ENCODE measurements at places on chromosomes 4 and X.

- no peak for DNase-seq
Observed at GRCh38 chrX:26234177-26234576, 18.2 kb downstream of the MAGEB5 start.

DNA sequence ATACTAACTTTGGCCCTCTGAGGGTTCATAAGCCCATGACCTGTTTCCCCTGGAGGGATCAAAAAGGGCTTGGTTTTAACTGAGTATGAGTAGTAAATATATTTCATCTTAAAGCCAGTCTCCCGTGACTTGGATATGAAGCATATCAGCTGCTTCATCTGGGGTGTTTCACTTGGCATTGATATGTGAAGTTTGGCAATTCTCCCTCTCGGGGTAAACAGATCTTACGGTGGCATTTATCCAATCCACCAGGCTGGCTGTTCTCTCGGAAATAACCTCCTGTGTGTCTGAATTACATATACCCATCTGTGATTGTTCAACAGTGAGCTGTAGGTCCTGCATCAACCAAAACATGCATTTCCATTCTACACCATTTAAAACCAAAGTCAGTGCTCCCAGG is 130.7 kb downstream of the ADAM29 start:
- DNase-seq = no peak

DNA sequence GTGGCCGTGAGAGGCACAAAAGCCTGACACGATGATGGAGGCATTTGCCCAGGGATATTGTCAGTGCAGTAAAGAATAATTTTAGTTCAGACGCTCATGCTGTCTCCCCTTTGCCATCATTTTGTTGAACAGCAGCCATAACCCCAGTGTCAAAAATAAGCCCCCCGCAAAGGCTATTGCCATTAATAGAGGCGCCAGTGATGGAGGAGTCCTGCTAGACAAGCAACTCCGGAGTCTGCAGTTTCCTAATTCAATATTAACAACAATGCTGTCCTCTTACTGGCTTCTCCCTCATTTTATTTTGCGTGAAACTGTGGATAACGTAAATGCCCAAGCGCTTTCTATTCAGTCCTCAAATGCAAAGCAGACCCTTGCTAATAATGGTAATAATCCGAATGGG is 603 bp upstream of the SMS start:
- no peak for DNase-seq

GRCh38 chr4:17197070-17197469 is 298.6 kb upstream of the LDB2 start:
- DNase-seq = no peak

- DNase-seq = no peak
Observed at GRCh38 chrX:140697618-140698017, 11.9 kb upstream of the LINC00632 start.

- DNase-seq = no peak
Observed at GRCh38 chrX:12910423-12911121, 4.2 kb downstream of the TLR8 start.

GRCh38 chr4:180827232-180828009 is 1415.8 kb upstream of the TENM3 start:
- peak; percentile 17 for DNase-seq

DNA sequence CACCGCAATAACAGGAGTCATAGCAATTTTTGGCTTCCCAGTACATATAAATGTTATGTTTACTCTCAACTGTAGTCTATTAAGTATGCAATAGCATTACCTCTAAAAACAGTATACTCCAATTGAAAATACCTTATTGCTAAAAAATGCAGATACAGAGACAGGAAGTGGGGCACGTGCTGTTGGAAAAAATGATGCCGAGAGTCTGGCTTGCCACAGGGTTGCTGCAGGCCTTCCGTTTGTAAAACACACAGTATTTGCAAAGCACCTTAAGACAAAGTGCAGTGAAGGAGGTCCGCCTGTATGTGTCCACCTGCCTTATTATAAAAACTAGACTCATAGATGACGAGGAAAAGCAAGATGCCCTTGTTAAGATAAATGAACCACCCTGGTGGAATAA is 23.5 kb downstream of the CD99 start:
- DNase-seq = no peak

GRCh38 chr4:70980196-70980595 is 13.3 kb upstream of the DCK start:
- DNase-seq = no peak

DNA sequence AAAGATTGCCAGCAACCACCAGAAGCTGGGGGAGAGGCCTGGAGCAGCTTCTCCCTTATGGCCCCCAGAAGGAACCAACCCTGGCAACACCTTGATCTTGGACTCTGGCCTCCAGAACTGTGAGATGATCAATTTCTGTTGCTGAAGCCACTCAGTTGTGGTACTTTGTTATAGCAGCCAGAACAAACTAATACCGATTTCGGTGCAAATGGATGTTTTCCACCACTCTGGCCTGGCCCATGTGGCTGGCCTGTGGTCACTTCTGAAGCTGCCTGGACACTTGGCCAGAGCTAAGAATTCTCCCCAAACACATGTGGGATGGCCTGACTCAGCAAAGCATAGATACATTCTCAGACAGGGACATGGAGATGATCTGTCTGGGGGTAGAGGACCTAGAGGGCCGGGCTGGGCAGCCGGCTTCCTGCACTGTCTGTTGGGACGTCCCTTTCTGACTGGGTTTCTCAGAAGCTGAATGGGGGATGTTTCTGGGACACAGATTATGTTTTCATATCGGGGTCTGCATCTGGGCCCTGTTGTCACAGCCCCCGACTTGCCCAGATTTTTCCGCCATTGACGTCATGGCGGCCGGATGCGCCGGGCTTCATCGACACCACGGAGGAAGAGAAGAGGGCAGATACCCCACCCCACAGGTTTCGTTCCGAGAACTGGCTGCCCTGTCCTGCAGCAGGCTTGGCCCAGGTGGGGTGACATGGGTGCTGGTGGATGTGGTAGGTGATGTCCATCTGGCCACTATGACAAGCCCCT is 4.1 kb downstream of the FOXP3 start:
- no peak for DNase-seq

GRCh38 chrX:78653118-78653822 is 5.9 kb downstream of the RTL3 start:
- DNase-seq = peak; percentile 89

- no peak for DNase-seq
Observed at GRCh38 chr4:52658641-52659000, 480 bp downstream of the USP46 start.

GRCh38 chr4:164326056-164326455 is 427.9 kb upstream of the SMIM31 start:
- DNase-seq = no peak

- no peak for DNase-seq
Observed at GRCh38 chrX:152020888-152021287, 46.4 kb upstream of the GABRE start.

GRCh38 chr4:85669992-85670548 is 195.1 kb downstream of the ARHGAP24 start:
- DNase-seq = no peak

DNA sequence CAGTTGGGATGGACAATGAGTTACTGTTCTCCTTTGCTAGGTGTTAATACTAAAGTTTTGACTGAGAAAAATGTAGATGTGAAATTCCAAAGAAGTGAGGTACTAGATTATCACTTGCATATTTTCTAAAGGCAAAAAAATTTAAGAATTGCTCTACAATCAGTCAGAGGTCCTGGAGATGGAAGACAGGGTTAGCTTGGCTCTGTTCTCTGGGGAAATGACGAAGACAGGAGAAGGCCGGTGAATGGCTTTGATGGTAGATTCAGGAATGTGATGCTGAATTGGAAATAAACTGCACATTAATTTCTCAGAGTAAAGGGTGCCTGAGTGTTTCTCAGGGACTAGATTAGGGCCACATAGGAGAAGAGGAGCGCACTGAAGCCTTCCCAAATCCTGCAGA is 214.0 kb upstream of the LEF1 start:
- peak; percentile 3 for DNase-seq

- DNase-seq = peak; percentile 39
Observed at GRCh38 chr4:155526452-155527169, 140.0 kb upstream of the GUCY1A1 start.

DNA sequence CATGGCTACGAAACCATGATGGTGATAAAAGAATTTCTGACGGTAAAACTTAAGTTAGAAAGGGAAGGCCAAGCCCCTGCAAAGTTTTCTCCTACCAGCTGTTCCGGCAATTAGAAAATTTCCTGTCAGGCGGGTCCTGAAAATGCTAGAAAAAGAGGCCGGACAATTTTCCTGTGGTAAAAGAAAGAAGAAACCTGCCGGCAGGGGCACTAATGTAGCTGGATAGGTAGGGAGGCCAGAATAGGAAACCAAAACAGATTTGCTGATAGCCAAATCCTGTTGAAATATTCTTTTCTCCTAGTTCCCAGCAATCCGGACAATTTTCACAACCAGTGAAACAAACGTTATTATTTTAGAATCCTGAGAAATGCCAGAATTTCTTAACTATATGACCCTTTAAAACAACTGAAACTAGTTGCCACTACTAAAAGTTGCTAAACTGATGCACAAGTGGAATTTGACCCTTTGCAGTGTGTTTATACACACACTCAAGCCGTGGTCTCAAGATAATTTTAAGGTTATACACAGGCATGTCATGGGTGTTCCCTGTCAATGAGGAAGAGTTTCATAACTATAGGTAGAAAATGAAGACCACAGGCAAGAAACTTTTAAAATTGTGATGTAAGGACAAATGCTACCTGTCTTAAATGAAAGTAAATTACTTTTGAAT is 47.7 kb downstream of the RPS6KA3 start:
- no peak for DNase-seq

DNA sequence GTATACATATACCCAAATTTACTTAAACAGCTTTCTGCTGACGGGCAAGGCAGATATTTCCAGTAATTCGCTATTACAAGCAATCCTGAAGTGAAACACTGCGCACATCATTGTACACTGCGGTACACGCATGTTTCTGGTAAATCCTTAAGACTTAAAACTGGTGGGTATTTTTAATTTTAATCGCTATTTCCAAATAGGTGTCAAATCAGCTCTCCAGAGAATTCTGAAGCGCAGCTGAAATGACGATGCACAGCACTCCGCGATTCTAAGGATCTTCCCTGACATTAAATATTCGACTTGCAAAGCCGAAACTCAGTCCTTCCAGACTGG is 361 bp downstream of the TMEM128 start:
- no peak for DNase-seq

DNA sequence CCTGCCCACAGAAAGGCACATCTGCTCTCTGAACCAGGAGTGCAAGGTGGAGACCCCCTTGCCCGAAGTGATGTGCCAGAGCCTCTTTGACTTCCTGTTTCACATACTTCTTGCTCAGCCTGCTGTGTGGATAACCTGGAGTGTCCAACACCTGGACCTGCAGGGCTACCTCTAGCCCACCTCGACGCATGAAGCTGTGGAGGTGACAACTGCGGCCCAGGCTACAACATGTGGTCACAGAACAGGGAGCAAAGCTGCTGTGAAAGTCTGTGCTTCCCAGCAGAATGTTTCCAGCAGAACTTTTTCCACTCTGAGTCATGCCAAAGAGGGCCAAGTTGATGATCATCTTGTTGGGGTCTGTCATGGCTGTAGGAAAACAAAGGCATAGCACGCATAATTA is 1.5 kb downstream of the GIMD1 start:
- no peak for DNase-seq

GRCh38 chr4:173821036-173821435 is 291.0 kb upstream of the HAND2 start:
- peak; percentile 76 for DNase-seq

GRCh38 chr4:15914291-15914690 is 24.2 kb downstream of the FGFBP1 start:
- peak; percentile 48 for DNase-seq

DNA sequence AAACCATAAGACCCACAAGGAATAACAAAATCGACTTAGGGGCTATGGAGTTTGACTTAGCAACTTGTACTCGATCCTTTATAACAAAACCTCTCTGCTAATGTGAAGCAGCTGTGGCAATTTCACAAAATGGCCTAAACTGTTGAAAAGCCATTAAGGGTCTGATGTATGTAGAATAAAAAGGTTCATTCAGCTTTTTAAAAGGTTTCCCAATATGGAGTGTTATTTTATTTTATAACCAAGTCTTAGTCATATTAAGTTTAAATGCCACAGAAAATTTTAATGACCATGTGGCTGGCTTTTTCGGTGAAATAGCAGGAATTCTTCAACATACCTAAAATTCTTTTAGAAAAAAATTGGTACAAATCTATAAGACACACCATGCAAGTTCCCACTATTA is 291.8 kb upstream of the HAND2 start:
- peak; percentile 86 for DNase-seq

DNA sequence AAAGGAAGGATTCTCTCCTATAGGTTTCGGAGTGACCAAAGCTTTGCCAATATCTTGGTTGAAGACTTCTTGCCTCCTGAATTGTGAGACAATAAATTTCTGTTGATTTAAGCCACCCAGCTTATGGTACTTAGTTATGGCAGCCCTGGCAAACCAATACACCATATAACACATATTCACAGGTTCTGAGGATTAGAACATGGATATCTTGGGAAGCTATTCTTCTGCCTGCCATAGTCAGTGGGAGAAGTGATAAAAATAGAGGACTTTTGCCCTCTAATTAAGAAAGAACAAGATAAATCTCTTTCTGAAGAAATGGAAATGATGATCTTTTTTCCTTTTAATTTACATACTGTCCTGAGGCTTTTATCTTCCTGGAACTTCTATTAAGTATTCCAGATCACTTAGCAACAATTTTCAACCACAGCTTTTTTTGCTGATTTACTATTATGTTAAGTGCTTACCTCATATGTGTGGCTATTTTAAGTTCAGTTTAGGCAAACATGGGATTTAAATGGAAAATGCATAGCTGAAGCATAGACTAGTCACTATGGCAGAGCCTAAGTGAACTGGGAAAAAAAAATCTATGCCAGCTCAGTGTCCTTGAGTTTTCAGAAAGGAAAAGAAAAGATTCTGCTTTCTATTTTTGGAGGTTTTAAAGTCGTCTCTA is 381.7 kb downstream of the STPG2 start:
- DNase-seq = no peak

GRCh38 chrX:118569676-118570075 is 74.1 kb downstream of the DOCK11 start:
- DNase-seq = no peak

DNA sequence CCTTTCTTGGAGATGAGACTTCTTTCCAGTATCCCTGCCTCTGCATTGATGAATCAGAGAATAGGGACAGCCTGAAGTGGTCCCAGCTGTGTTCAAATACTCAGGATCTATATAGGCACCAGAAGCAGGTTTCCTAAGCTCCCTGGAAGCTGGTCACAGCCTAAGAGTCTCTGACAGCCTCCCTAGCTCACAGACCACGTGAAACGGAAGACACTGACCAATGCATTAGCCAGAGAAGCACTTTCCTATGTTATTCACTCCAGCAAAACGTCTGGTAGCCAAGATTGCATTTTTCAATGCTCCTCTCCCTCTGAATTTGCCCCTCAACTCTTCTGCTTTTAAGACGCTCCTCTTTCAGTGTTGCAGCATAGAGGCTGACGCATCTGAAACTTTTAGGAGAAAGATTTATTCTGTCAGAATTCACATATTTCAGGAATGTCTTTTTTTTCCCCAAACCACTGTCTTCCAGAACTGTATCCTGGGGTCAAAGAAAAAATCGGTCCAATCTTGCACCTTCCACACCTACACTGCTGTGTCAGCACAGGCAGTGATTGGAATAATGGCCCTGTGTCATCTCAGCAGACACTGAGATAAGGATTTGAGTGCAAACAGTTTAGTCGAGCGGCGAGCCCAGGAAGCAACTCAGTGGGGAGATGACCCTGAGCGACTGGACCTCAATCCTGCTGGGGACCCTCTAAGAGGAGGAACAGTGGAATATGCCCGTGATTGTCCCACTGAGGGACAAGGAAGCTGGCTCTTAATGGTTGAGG is 109.4 kb downstream of the SMIM20 start:
- DNase-seq = peak; percentile 14

All from fibroblast of skin of right quadriceps (primary cell).